ENCODE measurements at places on chromosomes 12 and 14. TPM values are rescaled to one million over a fixed set of nuclear protein-coding genes. Genes with fewer than 3 reads are reported as not detected.

GLT1D1 gene
- not detected for total RNA-seq

STRN3 gene
- 18.1 TPM for total RNA-seq

KRT6A gene
- 55.9 TPM for total RNA-seq

GAS2L3 gene
- 31.9 TPM for total RNA-seq

AICDA gene
- not detected for total RNA-seq

ACOT4 gene
- total RNA-seq, result 4.9 TPM

TEX52 gene
- not detected for total RNA-seq

GPR65 gene
- not detected for total RNA-seq

ACOT6 gene
- not detected for total RNA-seq

ZNF26 gene
- 20.6 TPM for total RNA-seq

DDX55 gene
- 17.5 TPM for total RNA-seq

DLGAP5 gene
- 51.7 TPM for total RNA-seq

FAIM2 gene
- not detected for total RNA-seq

SERPINA9 gene
- total RNA-seq, result not detected

DRAM1 gene
- 6.2 TPM for total RNA-seq

CCDC175 gene
- total RNA-seq, result not detected

Data from PC-9 (cell line).